ENCODE measurements at places on chromosomes 2 and 18.

- no peak for DNase-seq
These were observed 41.4 kb upstream of the DTNB start for GRCh38 chr2:25714740-25715139.

DNA sequence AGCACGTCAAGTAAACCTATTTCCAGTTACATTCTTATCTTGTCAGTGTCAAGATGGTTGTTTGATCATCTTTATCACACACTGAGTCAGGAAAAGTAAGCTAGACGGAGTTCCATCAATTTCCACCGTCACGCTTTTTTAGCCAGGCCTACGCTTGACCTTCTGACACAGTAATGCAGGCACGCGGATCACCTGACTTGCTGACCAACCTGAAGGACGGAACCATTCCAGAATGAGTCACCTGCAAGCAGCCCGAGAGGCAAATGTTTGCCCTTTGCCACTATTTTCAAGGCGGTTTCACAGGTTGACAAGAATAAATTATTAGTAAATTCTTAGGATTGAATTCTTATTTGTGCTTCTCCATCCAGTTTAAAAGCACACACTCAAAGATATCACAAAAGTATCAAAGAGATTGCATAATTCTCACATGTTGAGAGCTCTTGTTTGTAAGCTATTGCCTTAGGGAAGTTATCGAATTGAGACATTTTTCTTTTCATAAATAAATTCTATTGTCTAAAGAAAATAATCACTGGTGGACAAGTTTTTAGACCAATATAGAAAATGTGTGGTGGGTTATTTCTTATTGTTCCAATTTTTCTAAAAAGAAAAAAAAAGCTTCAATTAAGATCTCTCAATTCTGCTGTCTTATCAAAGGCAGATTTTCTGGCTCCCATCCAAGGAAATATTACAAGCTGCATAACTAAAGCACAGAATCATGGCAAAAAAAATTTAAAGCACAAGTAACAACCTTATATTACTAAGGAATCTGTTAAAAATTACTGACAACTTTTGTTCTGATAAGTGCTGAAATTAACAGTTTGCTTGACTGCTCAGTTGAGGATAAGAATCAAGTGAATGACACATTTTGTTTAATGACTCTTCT, 31.9 kb downstream of the UXS1 start:
- DNase-seq: no peak

- DNase-seq: no peak
These were observed 17.0 kb downstream of the MBOAT2 start for GRCh38 chr2:8986327-8986976.

GRCh38 chr18:26745288-26746181, 120.0 kb downstream of the AQP4 start:
- no peak for DNase-seq

DNA sequence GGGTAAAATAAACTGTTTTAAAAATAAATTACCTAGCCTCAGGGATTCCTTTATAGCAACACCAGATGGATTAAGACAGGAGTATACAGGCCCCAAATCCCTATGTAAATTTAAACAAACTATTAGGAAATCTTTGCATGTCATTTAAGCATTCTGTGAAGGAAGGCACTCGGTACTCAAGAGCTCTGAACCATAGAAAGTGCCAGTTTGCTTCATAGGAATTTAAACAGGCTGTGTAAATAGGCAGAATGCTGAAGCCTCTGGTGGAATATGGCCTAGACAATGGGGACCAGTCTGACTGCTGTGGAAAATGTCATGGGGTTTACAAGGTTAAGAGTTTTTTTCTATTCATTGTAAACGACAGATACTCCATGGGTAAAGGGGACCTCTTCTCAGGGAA, 377.4 kb downstream of the DLGAP1 start:
- no peak for DNase-seq

DNA sequence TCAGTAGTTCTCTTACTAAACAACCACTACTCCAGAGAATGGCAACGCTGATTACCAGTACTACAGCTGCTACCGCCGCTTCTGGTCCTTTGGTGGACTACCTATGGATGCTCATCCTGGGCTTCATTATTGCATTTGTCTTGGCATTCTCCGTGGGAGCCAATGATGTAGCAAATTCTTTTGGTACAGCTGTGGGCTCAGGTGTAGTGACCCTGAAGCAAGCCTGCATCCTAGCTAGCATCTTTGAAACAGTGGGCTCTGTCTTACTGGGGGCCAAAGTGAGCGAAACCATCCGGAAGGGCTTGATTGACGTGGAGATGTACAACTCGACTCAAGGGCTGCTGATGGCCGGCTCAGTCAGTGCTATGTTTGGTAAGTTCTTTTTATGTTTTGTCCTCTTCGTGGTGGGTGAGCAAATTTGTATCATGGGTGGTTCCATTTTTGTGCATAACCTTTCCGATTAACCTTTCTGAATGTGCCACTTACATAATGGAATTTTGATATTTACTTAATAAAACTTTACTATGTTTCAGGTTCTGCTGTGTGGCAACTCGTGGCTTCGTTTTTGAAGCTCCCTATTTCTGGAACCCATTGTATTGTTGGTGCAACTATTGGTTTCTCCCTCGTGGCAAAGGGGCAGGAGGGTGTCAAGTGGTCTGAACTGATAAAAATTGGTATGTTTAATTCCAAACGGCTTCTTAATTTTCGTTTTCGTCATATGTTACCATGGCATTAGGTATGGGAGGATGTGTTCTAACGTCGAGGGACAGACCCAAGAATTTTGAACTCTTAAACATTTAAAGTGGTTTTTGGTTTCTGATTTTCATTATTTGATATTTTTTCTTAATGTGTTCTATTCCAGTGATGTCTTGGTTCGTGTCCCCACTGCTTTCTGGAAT, 1.3 kb downstream of the SLC20A1 start:
- no peak for DNase-seq

- DNase-seq: no peak
These were observed 558.2 kb upstream of the TNP1 start for GRCh38 chr2:217418090-217418489.

DNA sequence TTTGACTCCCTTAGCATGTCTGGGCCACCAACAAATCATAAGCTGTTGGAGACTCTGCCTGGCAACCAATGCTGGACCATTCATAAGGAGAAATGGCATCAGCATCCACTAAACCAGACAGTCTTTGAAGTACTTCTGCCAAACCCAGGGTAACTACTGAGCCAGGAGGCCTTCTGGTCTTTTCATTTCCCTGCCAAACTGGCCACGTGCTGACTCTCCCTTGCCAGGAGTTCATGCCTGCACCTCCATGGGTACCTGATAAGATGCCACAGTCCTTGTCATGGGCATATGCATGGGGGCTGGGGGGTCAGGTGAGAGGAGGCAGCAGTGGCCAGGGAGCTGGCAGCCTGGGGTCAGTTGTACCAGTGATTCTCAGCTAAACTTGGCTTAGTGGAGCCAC, 34.2 kb upstream of the DAPL1 start:
- no peak for DNase-seq

DNA sequence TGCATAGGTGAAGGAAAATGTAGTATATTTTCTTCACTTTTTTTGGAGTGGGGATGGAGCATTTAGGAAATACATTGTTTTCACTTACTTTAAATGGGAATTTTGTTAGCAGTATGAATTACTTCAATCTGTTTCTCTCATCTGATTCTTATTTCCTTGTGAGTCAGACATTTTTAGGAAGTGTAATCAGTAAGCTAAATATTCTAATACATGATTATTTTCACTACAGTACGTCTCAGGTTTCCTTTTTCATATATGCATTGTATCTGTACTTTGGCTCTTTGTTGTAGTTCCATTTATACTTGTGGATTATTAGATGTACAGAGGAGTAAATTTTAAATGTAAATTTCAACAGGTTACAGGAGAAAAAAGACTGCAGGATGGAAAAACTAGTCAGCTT, 27.9 kb downstream of the GPD2 start:
- no peak for DNase-seq

- DNase-seq: no peak
These were observed 392.7 kb upstream of the SLC8A1 start for GRCh38 chr2:40844353-40845277.

Measured in natural killer cell treated with Interleukin-12 subunit alpha and Interleukin-12 subunit beta and Interleukin-15 and Interleukin-18, amount 100 ng/mL, for 72 hours (primary cell).